ENCODE measurements at places on chromosomes 1 and 21.

GRCh38 chr1:243529512-243529911 is 273.7 kb downstream of the SDCCAG8 start:
- DNase-seq = no peak

GRCh38 chr1:193741228-193741627 is 554.8 kb upstream of the B3GALT2 start:
- DNase-seq = no peak

GRCh38 chr1:68717330-68717729 is 220.4 kb upstream of the DEPDC1 start:
- no peak for DNase-seq

GRCh38 chr1:30900931-30901560 is 7.5 kb downstream of the SDC3 start:
- DNase-seq = no peak

GRCh38 chr1:29706936-29707335 is 470.6 kb downstream of the PTPRU start:
- no peak for DNase-seq

- DNase-seq = no peak
Observed at GRCh38 chr21:24424776-24425175, 1182.5 kb downstream of the MRPL39 start.

GRCh38 chr1:25562101-25562927 is 18.9 kb downstream of the LDLRAP1 start:
- no peak for DNase-seq

DNA sequence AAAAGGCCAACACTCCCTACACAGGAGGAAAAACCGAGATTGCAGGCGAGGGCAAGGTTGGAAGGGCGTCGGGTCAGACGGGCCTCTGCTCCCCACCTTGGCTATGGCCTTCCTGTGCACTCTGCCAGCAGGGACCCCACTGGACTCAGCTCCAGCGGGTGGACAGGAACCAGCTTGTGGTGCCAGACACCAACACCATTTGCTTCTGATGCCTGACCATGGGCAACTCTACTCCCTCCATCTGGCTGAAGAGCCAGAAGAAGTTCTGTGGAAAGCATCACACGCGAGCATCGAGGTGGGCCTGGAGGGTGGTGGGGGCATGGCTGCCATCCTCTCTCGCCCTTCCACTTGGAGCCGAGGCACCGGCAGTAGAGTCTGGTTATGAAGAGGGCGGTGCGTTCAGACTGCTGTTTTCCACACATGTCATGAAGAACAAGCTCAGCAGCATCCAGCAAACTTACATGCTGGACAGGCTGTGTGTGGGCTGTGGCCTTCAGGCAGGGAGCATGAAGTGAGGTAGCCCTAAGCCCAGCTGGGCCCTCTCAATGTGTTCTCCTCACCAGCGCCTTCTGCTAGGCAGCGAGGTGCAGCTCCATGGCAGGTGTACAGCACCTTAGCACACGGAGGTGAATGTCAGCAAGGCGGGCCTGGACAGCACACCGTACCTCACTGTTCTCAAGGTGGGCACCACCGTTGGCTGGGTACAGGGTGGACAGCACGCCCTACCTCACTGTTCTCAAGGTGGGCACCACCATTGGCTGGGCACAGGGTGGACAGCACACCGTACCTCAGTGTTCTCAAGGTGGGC is 15.6 kb upstream of the ZNF669 start:
- DNase-seq = no peak

- DNase-seq = no peak
Observed at GRCh38 chr1:119924948-119925898, 28.9 kb upstream of the ADAM30 start.

DNA sequence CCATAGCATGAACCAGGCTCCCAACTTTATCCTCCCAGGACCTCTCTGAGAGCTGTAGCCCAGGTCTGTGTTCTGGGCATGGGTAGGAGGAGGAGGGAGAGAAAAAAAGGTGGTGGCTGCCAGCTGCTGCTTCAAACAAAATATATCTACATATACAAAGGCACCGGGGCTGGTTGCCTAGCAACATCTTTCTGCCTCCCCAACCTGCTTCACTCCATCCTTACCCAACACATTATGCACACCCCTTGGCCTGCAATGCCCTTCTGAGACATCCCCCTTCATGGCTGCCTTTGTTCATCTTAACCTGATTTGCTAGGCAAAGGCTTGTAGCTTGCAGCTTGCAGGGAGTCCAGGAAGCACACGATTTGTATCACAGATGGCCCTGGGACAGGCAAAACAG is 27.2 kb upstream of the ATP1A1 start:
- DNase-seq = no peak

- no peak for DNase-seq
Observed at GRCh38 chr1:198919667-198920398, 281.0 kb downstream of the PTPRC start.

DNA sequence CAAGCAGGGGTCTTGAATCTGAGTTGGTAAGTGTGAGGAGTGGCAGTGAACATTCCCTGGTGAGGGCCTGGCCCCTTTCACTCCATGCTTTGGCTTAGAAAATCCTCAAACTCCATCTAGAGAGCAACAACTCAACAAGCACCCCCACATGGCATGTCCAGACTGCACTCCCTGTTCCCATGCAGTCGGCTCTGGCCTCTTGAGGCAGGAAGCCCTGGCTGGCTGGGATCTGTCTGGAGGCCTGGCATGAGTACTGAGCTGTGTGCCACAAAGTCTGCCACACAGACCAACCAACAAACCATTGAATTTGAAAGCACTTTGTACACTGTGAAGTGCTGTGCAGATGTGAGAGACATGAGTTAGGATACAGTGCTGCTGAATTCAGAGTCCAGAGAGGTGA is 25.2 kb downstream of the COA7 start:
- no peak for DNase-seq

DNA sequence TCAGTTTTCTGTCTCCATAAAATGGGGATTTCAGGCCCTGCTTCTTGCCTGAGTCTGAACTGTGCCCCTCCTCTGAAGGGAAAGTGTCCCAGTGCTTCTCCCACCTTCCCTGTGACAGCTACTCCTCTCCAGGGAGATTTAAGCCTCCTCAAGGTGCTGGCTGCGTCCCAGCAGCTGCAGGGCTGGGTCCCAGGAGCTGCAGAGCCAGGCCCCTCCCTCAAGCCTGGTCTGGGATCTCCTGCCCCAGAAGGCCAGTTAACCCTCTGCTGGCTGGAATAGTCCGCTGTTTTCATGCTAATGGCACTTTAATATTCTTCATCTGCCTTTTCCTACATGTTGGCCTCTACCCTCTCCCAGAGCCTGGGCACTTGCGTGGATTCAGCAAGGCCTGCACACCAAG is 99.0 kb downstream of the PLXNA2 start:
- DNase-seq = no peak

DNA sequence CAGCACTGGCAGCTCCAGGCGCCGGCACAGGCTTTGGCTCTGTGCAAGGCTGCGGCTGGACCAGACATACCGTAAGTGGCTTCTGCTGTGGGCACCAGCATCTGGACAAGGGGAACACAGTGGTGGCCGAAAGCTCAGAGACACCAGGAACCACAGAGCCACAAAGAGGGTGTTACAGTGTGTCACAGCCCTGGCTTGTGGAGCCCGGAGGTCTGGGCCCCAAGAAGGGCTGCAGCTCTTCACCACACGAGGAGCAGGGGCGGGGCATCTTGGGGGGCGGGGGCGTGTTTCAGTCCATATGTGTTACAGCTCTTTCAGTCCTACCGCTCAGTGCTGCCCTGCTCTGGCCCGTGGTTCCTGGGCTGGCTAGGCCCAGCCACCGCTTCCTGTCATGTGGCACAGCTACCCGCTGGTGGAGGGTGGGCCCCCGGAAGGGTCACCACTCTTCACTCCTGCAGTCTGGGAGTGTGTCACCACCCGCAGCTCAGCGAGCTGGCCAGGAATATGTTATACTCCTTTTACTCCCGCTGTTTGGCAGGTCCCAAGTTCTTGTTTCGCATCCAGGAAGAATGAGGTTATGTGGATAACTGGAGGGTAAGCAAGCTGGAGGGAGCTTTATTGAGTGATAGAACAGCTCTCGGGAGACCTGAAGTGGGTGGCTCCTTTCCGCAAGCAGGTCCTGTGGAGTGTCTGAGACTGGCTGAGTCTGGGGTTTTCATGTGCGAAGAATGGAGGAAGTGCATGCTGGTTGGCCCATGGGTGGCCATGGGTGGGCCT is 3.3 kb upstream of the LSM10 start:
- no peak for DNase-seq

GRCh38 chr1:209417761-209418160 is 165.8 kb upstream of the CAMK1G start:
- no peak for DNase-seq

GRCh38 chr1:44326024-44326701 is 28.9 kb downstream of the ERI3 start:
- no peak for DNase-seq

GRCh38 chr1:222769181-222769580 is 32.2 kb downstream of the FAM177B start:
- DNase-seq = no peak

- no peak for DNase-seq
Observed at GRCh38 chr1:203428981-203429599, 46.5 kb upstream of the PRELP start.

DNA sequence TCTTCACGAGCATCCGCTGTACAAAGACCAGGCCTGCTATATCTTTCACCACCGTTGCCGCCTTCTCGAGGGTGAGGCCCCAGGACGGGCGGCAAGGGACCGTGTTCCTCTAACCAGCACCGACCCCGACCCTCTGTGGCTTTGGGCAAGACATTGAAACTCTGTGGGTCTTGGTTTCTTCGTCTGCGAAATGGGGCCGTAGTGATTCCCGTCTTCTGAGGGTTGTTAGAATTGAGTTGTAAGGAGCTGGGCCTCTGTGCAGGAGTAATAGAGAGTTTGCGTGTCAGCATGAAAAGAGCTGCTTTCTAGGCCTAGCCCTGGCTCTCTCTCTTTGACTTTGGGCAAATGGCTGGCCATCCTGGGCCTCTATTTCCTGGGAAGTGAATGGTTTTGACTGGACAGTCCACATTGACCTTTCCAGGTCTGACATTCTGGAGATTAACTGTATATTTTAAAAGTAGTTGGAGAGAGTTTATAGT is 591 bp downstream of the MRPL37 start:
- no peak for DNase-seq

- DNase-seq = no peak
Observed at GRCh38 chr1:114130846-114131525, 22.7 kb downstream of the SYT6 start.

DNA sequence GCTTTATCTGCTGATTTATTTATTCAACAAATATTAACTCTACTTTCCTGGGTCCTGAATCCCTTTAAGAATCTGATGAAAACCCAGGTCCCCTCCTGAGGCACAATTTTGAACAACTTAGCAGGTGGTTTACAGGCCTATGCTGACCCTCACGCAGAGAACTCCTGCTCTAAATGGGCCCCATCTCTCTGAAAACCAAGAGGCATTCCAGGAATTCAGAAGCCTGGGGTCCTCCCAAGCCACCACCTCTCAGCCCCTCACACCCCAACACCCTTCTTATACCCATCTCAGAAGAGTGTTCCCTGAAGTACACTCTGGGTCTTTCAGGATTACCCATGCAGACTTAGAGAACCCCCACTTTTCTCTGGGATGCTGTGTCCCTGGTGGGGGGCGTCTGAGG is 34.5 kb downstream of the LHX4 start:
- no peak for DNase-seq

DNA sequence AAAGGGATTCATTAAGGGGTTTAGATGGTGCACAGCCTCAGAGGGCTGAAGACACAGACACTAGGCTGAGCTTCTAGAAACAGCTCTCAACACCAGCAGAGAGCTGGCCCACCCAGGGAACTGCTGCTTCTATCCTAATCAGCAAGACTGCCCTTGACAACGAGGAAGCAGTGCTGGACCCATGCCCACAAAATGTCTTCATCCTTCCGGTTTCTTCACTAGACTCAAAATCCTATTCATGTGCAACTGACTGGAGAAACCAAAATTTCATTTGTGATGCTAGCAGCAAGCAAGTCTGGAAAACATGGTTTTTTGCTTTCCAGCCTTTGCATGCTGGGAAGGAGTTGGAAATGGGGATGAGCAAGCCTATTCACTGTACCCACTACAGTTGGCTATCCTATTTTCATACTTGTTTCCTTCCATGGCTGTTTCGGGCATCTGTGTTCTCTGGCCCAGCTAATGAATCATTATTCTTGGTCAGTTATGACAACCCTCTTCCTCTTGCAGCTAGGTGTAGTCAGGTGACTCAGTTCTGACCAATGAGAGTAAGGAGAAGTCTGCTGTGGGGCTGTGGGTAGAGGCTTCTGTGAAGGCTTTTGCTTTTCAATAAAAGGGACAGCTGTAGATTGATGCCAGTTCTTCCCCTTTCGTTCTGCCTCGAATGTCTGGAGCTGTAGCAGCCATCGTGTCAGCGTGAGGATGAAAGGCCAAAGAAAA is 14.6 kb upstream of the TMEM61 start:
- no peak for DNase-seq

GRCh38 chr1:222105393-222105737 is 363.5 kb upstream of the DUSP10 start:
- no peak for DNase-seq

DNA sequence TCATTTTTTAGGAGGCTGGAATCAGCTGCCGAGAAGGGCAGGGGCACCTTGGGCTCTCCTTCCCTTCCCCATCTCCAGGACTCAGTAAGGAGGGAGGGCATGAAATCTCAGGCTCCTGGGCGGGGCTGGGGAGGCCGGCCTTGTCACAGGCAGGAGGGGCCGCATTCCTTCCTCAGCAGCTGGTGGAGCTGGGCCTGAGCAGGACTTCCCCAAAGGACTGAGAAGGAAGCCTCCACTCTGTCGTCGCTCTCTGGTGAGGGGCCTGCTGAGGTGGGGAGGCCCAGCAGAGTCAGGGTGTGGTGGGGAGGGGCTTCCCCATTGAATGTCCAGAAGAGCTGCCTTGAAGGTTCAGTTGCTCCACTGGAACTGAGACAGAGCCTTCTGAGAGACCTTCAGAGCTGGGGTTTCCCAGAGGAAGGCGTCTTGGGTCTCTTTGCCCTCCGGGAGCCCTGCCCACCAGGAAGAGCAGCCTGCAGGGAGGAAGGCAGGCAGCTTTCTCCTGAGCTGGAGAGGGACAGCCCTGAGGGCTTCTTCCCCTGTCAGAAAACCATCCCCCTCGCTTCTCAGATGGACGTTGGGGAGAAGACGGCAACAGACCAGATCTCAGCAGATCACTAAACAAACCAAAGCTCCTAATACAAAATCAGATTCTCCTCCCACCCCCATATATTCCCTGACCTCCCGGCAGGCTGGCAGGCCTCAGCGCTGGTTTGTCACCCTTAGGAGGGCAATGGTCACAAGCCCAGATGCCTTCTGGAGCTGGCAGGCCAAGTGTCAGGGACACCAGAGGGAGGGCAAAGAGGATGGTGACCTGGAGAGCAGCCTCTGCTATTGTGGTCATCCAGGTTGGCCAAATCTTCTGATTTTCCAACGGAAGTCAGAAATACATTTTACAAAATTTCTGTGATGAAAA is 10.7 kb downstream of the KCNA10 start:
- no peak for DNase-seq

DNA sequence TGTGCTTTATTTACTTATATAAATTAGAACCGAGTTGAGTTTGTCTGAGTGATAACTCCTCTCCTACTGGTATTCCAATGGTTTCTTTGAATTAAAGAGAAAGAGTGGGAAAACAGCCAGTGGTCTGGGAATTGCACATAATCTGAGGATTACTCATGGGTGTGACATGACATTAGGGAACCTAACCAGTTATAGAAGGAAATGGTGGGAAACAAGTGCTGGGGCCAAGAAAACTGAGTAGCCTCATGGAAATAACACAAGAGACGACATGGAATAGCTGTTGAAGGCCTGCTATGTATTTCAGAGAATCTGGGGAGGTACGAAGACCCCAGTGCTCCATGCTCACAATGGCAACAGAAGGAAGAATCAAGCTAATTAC is 41.8 kb upstream of the LRRC52 start:
- no peak for DNase-seq
